ENCODE measurements at places on chromosomes 16 and 17.

- no peak for DNase-seq
Measured at GRCh38 chr17:64504769-64505339, 1.2 kb downstream of the DDX5 start.

DNA sequence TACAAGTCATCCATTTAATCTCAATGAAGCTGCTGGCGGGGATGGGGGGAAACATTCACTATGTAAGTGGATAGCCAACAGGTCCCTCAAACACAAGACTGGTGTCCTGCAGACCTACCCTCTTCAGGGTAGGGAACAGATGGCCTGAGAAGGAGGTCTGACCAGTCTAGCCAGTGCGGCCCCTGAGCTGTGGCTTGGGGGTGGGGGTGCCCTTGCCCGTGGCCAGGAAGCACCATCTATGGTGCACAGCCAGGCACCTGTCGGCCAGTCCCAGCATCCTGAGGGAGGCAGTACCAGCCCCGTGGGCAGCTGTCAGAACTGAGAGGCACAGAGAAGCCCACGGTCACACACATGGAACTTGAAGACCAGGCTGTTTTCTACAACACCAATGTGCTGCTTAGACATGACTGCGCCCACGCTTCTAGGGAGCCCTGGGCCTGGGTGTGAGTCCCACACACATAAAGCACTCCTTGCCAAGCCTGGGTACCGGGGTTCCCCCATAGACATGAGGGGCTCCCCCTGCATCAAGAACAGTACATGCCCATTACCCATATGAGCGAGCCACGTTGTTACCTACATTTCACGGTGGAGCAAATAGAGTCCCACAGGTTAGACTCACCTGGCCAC is 40.9 kb downstream of the RMI2 start:
- DNase-seq = no peak

GRCh38 chr16:15403392-15403995 is 7.9 kb downstream of the MPV17L start:
- no peak for DNase-seq

DNA sequence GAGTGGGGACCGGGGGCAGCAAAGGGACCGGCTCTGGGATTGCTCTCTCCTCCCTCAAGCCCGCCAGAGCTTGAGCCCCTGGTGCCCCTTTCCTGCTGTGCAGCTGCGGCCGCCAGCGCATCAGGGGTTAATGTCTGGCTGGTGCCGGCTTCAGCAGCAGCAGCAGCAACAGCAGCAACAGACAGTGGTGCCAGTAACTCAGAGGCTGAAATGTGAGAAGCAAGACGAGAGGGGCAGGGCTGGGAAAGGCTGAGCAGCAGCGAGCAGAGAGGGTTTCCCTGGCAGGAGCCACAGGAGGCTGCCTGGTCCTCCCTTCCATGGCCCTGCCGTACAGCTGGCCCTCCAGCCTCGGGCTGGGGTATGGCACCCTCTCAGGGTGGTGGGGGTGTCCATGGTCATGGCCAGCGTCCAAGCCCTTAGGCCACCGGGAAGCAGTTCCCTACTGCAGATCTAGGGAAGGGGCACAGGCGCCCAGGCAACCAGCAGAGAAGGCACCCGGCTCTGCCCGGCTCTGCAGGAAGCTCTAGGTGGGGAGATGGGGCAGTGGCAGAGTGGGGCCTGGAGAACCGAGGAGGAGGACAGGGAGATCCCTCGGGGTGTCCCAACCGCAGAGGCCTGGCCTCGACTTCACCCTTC is 21.1 kb upstream of the TFAP4 start:
- DNase-seq = no peak

- no peak for DNase-seq
Measured at GRCh38 chr16:56841233-56841632, 23.8 kb upstream of the SLC12A3 start.

GRCh38 chr16:22929461-22929860 is 115.5 kb downstream of the HS3ST2 start:
- DNase-seq = no peak

DNA sequence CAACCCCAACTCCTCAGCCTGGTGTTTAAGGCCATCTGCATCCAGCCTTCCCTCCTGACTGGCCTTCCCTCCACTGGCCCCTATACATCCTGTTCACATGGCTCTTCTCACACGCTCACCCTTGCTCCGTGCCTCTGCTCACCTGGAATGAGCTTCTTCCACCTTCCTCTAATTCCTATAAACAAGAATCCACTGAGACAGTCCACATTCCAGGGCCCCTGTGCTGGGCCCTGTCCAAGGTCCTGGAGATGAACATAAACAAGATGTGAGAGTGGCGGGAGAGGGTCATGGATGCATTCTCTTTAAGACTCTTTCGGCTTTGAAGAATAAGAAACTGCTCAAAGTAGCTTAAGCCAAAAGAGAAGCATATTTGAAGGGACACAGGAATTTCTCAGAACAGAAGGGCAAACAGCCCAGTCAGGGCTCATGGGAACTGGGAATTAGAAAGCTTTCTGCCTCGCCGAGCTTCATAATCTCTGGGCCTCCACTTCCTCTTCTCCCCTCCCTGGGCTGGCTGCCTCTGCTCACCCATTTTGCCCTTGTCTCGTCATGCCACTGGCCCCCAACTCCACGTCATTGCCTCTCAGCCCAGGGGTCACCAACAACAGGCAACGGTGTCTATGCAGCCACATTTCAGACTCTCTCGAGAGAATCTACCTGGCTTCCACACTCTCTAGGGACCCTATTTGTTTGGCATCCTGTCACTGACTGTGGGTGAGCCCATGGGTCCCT is 13.5 kb downstream of the SPPL2C start:
- no peak for DNase-seq

GRCh38 chr17:57565176-57565575 is 179.9 kb downstream of the CCDC182 start:
- no peak for DNase-seq

GRCh38 chr16:90035902-90036301 is 16.6 kb upstream of the DBNDD1 start:
- DNase-seq = no peak

DNA sequence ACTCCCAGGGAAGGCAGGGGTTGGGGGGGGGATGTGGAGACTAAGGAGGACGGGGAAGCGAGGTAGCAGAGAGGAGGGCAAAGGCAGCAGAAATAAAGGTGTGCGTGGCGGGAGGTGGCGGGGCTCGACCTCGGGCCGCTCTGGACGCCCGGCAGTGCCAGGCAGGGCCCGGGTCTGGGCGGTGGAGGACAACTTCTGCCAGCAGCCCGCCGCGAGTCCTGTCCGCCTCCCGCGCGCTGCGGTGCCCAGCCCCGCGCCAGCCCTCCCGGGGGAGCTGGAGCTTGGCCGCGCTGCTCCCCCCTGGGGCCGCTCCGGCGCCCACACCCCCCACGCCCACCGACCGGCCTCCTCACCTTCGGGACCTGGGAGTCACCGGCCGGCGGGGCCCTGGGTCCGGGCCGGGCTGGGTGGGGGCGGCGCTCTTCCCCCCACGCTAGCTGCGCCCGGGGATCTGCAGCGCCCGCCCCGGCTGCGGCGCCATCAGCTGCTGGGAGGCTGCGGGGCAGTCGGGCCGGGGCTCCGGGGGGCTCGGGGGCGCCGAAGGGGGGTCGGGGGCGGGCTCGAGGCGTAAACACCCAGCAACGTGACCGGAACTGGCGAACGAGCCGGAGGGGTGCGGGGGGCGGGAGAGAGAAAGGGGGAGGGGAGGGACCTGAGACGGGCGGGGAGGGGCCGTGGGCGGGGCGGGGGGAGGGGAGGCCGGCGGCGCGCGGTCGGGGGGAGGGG is at the start of gene CCDC92B:
CCDC92B (minus strand) TSS at position 595 of the 726 bp plus-strand sequence. CDS start 14,507 bp downstream, outside the sequence.
- DNase-seq = no peak

GRCh38 chr17:39196241-39196807 is 1.1 kb downstream of the CACNB1 start:
- DNase-seq = no peak

- no peak for DNase-seq
Measured at GRCh38 chr16:10171221-10171620, 11.0 kb downstream of the GRIN2A start.

DNA sequence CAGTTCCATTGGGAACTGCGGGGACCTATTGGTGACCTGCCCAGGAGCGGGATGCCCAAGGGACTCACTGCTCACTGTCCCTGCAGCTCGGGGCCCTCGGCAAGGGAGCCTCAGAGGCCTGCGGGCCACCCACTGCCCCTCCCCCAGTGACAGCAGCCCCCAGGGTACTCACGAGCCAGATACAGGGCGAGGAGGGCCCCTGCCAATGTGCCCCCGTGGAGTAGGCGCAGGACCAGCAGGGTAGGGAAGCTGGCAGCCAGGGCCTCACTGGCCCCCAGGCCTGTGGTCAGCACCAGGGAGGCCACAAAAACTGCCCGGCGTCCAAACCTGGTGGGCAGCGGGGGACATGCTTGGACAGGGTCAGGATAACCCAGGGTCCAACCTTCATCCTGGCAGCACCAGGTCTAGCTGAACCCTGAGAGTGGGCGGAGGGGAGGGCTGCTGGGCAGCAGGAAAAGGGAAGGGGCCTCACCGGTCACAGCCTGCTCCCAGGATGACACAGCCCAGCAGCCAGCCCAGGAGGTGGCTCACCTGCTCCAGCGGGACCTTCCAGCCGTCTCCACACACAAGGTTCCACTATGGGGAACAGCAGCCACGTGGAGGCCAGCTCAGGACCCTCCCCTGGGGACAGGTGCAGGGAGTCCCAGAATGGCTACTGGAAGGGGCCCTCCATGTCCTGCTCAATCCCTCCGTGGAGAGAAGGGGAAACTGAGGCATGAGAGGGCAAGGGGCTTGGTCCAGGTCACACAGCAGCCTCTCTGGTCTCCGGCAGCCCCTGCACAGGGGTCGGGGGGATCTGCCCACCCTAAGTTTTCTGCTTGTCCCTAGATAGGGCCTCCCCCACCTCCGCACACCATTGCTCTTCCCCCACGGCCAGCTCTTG is 855 bp downstream of the SLC22A31 start:
- no peak for DNase-seq

- DNase-seq = no peak
Measured at GRCh38 chr16:78694414-78694813, 595.0 kb downstream of the WWOX start.

- DNase-seq = no peak
Measured at GRCh38 chr16:85199069-85199725, 86.9 kb upstream of the CIBAR2 start.

- no peak for DNase-seq
Measured at GRCh38 chr16:55754056-55754455, 78.8 kb downstream of the CES1 start.

DNA sequence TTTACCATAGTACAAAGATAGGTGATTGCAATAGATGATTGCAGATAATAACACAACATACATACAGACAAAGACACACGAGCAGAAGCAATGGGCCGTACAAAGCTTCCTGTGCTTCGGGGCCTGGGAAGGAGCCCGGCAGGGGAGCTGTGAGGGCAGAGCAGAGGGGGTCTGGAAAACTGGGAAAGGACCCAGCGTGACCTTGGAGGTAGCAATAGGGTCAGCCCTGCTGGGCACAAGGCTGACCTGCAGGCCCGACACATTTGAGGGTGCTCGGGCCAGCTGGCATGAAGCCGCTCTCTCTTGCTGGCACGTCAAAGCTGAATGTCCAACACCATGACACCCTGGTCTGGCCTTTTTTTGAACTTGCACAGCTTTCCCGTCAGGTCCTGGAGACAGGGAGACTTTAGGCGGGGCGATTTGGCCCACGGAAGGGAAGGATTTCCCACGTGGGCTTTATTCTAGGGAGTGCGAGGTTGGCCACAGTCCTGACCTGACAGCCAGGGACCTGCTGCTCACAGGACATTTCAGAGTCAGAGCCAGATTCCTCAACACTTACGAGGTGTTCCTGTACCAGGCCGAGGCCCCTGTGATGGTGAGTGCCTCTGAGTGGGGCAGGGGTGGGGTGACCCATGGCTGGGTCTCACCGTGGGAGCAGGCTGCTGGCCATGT is 83.2 kb downstream of the NTN1 start:
- DNase-seq = no peak

GRCh38 chr17:5557990-5558389 is 26.3 kb downstream of the NLRP1 start:
- no peak for DNase-seq

DNA sequence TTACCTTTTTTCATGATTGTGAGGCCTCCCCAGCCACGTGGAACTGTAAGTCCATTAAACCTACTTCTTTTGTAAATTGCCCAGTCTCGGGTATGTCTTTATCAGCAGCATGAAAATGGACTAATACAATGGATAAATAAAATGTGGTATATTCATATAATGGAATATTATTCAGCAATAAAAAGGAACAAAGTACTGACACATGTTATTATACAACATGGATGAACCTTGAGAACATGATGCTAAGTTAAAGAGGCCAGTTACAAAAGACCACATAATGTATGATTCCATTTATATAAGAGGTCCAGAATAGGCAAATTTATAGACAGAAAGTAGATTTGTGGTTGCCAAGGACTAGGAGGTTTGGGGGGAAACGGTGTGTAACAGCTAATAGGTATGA is 5.3 kb downstream of the ERN1 start:
- no peak for DNase-seq

DNA sequence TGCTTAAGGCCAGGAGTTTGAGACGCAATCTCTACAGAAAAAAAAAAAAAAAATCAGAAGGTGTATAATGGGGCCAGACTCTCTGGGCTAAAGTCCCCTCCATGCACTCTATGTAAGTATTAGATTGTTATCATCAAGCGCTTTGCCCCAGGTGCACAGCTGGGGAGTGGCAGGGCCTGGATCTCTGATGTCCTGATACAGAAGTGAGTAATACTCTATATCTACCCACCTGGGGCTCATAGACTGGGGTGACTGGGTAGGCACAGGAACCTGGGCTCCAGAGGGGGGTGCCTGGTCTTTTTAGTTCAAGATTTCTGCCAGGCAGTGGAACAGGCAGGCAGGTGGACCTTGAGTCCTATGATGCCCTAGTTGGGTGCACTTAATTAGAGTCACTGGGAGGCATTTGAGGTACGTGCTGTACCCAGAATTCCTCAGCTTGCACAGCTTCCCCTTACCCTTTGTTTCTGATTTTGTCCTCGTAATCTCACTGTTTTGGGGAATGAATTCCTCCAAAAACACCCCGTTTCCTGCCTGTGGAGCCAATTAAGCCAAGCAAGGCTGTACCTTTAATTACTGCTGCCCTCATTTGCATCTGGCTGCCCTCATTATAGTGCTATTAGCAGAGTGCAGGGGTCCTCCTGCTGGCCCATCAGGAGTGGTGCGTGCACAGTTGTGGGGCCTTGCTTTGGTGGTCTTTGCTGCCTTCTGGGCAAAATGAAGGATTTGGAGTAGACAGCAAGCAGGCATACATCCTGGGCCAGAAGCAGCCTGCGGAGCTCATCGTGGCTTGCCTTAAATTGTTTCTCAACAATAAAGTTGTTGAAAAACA is 239.0 kb downstream of the SNX29 start:
- no peak for DNase-seq

GRCh38 chr16:46962629-46963028 is 10.8 kb downstream of the DNAJA2 start:
- no peak for DNase-seq
